Pancreas (tissue), 10 donors: ENCODE measurements at places on chromosomes 6 and 20. TPM values are rescaled to one million over a fixed set of nuclear protein-coding genes. Genes with fewer than 3 reads are reported as not detected.

TMEM244 gene
- not detected for total RNA-seq

DNA sequence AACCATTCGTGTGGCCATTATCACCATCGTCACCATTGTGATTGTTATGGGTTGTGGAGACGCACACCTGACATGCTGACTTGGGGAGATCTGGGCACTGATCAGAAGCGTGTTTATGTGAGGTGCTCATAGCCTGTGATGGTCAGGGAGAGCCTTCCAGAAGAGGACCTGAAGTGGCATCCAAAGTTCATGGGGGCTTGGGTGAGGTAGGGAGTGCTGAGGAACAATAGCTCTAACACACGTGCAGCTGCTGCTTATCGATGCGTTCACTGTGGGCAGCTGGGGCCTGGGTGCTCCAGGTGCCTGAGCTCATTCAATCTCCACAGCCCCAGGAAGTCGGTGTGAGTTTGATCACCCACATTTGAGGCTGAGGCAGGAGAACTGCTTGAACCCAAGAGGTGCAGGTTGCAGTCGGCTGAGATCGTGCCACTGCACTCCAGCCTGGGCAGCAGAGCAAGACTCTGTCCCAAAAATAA, 227.3 kb downstream of the PREX1 start:
- DNase-seq: no peak

DNA sequence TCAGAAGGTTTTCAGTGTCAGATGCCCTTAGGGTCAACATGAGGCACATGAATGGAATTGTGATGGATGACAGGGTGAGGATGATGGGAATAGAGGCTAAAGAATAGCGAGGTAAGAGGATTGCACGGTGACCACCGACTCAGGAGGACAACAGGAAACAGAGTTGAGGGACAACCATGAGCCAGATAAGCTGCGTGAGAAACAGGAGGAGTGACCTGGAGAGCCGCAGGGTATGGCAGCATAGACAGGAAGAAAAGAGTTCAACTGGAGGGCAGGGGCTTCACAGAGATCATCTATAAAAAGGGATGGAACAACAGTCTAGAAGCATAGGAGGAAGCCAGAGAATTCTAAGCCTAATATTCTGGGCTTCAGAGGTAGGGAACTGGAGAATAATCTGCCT, 84.7 kb upstream of the ENPP5 start:
- DNase-seq: no peak

FNDC11 gene
- total RNA-seq: 0.09 TPM

TP53INP2 gene
- total RNA-seq: 4.8 TPM

DNA sequence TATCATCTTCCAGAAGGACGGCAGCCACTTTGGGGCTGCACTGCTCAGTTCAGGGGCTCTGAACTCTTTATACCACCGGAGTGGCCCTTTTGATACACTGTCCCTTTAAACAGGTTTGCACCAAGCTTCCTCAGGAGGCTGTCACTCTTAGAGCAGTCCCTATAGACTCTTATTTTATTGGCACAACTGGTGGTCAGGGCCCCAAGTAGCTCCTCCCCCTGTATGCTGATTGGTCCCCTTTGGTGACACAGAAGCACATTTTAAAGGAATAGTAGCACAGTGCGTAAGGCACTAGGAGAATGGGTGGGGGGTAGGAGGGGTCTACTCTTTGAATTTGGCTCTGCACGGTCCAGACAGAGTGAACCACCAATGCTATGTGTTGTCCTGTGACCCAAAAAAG, 122.6 kb upstream of the MLN start:
- no peak for DNase-seq

DNA sequence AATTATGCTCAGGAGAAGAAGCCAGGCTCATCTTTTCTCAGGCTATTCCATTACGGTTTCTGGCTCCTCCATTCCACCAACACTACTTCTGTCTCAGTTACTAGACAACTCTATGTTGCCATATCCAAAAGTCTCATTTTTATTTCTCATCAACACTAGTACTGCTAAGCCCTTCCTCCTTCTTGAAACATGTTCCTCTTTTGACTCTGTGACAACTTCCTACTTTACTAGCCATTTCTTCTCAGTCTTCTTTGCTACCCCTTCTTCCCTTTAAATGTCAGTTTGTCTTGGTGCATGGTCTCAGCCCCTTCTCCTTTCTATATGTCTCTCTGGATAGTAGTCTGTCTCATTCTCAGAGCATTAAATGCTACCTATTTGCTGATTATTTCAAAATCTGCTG, 7.1 kb upstream of the ADGRG6 start:
- DNase-seq: no peak

GRCh38 chr20:37363221-37364012, 17.5 kb downstream of the SRC start:
- no peak for DNase-seq
